ENCODE measurements at places on chromosomes 12 and 14.

GRCh38 chr12:31591380-31591901 is 505 bp upstream of the DENND5B start:
- no peak for DNase-seq

DNA sequence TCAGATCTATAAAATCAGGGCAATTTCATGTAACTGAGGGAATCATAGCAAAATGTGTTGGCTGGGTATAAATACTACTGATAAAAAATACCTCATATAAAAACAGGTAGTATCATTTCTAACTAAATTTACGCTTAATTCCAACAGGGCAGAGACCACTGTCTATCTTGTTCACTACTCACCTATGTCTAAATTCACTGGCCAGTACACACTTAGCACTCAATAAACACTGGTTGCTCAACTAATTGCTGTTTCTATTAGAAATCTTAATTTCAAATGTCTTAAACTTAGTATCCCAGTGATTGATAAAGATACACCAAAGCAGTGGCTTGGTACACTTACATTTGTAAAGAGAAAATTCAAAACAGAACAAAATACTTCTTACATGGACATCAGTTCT is 55.6 kb downstream of the HNRNPC start:
- DNase-seq: no peak

- no peak for DNase-seq
Observed at GRCh38 chr14:75286313-75286712, 7.7 kb downstream of the FOS start.

DNA sequence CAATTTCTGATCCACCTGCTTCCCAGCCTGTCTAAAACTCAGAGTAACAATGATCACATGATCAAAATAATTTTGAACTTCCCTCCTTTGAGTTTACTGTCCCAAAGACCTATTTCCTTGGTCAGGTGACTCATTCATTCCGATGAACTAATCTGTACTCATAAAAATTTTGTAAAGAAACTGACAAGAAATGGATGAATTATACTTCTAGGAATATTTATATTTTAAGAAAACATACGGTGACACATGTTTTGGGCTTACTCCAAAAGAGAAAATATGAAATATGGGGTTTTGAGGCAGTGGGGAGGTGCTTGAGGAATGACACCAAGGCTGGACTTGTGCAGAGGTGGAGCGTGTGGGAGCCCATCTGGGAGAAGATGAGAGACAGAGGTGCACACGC is 42.0 kb downstream of the GUCY2C start:
- DNase-seq: no peak

DNA sequence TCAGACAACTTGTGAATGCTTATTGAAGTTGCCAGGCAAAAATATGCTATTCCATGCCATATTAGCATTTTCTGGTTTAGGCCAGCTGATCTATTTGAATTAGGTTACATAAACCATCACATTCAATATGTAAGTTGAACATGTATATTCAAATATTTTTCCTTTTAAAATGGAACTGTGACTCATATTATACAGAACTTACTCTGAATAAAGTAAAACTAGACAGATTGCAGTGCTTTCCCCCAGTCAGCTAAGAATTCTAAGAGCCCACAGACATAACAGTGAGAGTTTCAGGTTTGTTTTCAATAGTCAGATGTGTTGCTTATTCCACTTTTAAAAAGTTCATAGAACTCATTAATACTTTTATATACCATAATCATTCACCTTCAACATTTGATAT is 119.8 kb downstream of the MGST1 start:
- no peak for DNase-seq

- DNase-seq: no peak
Observed at GRCh38 chr12:114678718-114679117, 5.3 kb downstream of the TBX3 start.

DNA sequence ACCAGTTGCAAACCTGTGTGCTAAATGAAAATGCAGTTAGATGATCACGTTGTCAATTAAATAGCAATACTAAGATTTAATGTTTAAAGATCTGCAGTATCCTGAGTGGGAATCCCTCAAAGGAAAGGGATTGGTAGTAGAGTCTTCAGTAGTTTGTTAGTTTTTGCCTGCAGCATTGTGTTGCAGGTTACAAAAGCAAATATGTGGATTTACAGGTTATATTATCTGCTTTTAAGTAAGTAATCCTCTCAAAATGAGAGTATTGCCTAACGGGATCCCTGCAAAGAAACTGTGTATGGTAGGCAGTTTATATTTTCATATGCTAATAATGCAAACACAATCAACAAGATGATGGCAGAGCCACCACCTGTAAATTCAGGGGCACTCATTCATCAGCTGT is 72.2 kb upstream of the OSBPL8 start:
- no peak for DNase-seq

- no peak for DNase-seq
Observed at GRCh38 chr14:20772650-20773049, 4.4 kb downstream of the EDDM3B start.

Data from stimulated activated CD8-positive, alpha-beta memory T cell treated with anti-CD3 and anti-CD28 coated beads, Interleukin-2, amount 100 ng/mL, for 1 hour (primary cell).